ENCODE measurements at places on chromosomes 3 and 15.

DNA sequence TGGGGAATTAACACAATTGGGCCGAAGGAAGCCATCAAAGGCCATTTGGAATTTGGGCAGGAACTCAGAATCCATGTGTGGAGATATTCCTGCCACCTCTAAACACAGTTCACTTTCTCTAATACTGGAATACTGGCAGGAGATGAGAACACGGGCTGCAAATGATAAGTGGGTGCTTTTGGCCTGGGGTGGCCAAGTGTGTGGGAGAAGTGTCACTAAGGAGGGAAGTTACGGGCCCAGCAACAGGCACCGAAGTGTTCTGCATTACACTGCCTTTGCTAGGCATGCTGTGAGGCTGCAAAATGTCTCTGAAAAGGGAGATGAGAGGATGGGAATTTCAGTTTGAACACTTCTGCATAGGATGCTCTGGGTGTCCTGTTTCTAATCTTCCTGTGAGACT is 89.4 kb upstream of the FEZF2 start:
- no peak for DNase-seq

- DNase-seq = no peak
Measured at GRCh38 chr3:173306110-173306509, 91.4 kb upstream of the NLGN1 start.

DNA sequence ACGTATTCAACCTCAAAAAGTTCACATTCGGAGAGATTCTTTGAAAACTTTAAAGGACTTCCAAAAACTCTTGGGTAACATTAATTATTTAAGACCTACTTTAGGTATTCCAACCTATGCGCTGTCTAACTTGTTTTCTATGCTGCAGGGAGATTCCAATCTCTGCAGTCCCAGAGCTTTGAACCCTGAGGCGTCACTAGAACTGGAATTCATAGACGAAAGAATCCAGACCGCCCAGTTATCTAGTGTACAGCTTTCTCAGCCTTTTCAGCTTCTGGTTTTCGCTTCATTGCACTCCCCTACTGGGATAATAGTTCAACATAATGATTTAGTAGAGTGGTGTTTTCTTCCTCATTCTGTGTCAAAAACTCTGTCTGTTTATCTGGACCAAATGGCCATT is 711.3 kb downstream of the ROBO1 start:
- DNase-seq = no peak

DNA sequence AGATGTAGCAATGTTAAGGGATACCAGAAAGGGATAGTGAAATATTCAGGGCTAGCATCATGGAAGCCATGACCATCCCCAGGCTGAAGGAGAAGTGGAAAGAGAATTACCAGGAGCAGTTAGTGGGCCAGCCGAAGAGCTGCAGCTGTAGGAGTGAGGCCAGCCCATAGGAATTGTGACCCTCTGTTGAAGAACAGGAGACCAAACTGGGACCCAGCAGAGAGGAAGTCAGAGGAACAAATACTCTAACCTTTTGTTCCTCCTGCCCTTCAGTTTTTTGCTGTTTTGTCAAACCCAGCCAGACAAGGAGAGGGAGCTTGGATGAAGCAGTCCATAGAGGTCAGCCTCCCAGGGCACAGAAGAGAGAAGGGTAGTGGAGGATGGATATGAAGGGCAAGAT is 115.4 kb downstream of the CLSTN2 start:
- DNase-seq = no peak

- no peak for DNase-seq
Measured at GRCh38 chr3:129103296-129103695, 18.3 kb downstream of the RAB43 start.

- DNase-seq = no peak
Measured at GRCh38 chr15:92817339-92817886, 82.7 kb upstream of the CHD2 start.

DNA sequence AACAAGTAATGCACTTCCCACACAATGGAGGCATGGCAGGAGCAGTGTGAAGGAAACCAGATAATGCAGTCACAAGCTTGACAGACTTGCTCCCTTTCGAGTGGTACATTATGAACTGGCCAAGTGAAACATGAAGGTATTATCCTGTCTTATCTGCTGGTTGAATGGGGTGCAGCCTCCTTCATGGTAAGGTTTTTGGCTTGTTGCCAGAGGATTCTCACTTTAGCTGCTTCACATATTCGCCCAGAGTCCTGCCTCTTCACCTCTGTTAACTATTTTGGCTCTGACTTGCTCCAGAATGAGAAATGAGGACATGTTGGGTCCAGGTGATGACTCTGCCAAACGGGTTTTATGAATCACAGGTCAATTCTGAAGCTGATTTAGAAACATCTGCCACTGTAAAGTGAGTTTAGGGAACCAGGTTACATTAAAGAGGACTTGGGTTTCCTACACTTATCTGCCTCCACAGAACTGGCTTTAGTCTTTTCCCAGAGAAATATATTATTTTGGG is 19.5 kb upstream of the CCDC39 start:
- no peak for DNase-seq

- no peak for DNase-seq
Measured at GRCh38 chr15:96403932-96404331, 73.4 kb downstream of the NR2F2 start.

DNA sequence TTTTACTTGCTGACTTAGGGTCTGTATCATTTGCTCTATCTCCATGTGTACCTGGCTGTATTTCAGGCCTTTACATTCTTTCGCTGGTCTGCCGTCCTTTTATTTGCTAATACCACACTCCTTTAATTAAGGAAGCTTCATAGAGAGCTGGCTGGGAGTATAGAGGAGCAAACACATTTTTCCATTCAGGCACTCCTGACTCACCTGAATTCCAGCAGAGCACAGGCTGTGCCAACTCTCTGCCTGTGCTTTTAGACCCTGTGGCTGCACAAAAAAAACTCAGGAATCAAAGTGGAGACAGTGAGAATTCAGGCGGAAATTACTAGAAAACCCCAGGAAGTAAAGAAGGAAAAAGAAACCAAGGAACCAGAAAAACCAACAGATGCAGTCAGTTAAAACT is 29.0 kb upstream of the ATP10A start:
- DNase-seq = no peak

- DNase-seq = no peak
Measured at GRCh38 chr3:23797491-23797890, 8.3 kb upstream of the UBE2E1 start.
